SK-N-DZ (cell line): ENCODE measurements at places on chromosomes 12 and 14.

DNA sequence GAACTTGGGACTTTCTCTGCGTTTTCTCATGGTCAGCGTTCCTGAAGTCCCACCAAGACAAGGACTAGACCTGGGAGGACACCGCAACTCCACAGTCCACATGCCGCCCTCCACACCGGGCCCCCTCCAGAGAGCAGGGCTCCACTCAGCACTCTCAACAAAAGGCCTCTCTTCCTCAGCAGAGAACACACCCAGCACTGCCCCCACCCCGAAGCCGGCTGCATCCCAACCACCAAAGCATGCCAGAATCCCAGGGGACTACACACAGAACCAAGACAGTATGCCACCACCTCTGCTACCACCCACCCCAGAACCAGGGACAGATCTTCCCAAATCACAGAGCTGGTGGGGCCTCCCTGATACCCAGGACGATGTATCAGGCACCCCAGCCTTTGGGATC, 88.3 kb downstream of the BCL11B start:
- DNase-seq, result no peak

DNA sequence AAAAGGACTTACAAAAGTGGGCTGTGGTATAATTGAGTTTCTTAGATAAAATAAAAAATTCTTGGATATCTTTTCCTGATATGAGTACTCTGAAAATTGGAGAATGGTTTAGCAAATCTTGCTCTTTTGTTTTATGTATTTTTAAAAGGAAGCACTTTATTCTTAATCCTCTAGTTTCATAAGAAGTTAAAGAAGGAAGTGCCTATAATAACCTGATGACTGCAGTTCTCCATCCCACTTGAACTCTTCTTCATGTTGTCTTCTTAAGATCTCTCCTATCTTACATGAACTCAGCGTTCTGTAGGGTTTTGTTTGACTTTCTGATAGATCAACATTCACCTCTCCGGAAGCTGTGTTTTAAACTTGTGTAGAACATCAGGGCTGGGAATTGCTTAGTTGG, 271.0 kb downstream of the ERC1 start:
- DNase-seq, result no peak

DNA sequence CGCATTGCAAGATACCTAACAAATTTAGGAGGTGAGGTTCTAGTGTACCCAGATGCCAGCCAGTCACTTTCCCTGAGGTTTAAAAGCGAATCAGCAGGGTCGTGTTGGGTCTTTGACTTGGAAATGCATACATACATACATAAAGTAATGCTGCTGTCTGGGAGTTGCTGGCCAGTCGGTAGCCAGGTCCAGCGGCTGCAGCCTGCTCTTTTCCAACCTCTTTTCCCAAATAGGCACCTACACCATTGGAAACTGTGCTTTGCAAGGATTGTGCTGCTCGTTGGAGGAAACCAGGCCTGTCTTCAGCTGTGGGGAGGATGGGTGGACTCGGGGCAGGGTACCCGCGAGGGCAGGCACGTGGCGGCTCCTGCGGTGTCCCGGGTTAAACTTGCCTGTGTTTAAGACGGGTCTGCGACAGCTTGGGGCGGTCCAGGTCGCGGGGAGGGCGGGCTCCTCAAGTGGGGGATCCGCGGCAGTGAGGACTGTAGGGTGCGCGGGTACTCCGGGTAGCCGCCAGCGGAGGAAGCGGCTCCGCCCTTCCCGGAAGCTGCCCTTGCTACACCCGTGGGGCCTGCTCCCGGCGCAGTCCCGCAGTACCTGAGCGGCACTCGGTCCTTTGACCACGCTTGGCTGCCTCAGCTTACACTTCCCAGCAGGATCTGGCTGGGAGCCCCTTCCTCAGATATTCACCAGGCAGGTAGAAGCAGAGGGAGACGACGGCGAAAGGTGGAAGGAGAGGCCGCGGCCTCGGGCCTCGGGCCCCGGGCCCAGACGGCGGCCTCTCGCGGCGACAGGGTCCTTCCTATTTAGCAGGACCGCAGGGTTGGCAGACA, 2.7 kb downstream of the TTC6 start:
- DNase-seq, result no peak

DNA sequence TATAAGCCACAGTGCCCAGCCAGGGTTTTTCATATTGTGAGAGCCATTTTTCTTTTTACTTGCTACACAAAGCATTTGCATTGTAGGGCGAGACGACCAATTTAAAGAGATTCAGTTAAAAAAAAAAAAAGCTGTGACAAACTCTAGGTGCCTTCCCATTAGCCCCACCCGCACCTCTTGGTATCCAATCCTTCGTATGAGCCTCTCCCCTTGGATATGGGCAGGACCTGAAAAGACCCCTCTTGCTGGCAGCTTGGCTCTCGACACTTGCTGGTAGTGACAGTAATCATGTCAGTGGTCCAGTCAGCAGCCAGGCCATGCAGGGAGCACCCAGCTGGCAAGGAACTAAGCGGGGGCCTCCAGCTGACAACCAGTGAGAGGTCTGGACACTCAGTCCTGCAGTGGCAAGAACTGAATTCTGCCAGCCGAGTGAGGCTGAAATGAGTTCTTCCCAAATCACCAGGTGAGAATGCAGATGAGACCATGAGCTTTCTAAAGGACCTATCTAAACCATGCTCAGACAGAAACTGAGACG, 46.5 kb downstream of the SINHCAF start:
- DNase-seq, result no peak

- no peak for DNase-seq
Observed at GRCh38 chr14:35971965-35972630, 146.0 kb downstream of the BRMS1L start.

DNA sequence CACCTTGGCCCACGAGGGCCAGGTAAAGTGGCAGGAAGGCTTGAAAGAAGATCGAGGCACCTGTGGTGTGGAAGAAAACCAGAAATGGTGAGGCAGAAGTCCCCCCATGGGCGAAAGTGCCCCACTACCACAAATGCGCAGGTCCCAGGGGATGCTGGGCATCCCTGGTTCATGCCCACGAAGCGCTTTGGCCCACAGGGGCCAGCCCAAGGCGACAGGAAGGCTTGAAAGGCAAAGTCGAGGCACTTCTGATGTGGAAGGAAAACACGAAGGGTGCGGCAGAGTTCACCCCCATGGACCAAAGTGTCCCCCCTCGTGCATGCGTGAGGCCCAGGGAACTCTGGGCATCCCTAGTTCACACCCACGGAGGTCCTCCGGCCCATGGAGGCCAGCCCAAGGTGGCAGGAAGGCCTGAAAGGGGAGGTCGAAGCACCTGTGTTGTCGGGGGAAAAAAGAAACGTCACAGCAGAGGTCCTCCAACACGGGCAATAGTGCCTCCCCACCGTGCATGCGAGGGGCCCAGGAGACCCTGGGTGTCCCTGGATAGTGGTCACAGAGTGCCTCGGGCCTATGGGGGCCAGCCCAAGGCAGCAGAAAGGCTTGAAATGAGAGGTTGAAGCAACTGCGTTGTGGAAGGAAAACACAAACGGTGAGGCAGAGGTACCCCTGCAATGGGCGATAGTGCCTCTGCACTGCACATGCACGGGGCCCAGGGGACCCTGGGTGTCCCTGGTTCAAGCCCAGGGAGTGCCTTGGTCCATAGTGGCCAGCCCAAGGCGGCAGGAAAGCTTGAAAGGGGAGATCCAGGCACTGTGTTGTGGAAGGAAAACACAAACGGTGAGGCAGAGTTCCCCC, 373.9 kb downstream of the ALG10 start:
- DNase-seq, result no peak

GRCh38 chr14:54050759-54051158, 94.1 kb upstream of the BMP4 start:
- DNase-seq, result no peak

DNA sequence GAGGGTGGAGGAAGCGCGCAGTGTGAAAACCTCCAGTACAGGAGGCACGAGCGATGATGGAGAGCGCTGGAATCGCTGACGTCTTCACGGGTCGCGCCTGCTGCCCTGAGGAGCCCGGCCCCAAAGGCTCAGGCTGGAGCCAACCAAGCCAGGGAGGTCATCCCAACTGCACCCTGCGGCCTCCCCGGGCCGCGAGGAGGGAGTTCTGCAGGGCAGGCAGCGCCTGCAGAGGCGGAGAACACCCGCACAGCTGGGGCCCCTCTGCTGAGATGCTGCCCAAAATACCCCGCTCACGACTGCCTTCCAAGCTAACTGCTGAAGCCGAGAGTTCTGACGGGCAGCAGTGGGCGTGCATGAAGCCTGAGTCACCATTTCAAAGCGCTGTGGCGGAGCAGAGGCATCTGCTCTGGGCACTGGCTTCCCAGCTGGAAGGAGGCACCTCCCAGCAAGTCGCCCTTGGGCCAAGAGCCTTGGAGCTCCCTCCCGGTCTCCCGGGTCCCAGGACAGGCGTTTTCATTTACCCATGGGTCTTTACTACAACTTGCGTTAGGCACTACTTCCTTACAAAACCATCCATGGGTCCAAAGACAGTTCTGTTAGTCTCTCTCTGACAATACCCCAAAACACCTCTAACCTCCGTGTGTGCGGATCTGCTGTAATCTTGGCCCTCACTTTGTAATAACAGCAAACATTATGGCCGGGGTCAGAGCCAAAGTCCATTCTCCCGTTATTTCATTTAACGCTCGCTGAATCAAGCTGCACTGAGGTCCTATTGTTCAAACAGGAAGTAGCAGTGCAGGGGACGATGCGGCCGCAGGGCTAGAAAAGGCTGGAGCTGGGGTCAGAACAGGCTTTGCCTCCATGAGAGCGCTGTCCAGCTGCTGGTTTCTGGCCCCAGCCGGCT, 60.1 kb upstream of the RIMBP2 start:
- peak; percentile 59 for DNase-seq

GRCh38 chr14:85530626-85531025, 682 bp downstream of the FLRT2 start:
- peak; percentile 10 for DNase-seq

GRCh38 chr12:40735551-40736230, 43.5 kb downstream of the CNTN1 start:
- DNase-seq, result peak; percentile 97

DNA sequence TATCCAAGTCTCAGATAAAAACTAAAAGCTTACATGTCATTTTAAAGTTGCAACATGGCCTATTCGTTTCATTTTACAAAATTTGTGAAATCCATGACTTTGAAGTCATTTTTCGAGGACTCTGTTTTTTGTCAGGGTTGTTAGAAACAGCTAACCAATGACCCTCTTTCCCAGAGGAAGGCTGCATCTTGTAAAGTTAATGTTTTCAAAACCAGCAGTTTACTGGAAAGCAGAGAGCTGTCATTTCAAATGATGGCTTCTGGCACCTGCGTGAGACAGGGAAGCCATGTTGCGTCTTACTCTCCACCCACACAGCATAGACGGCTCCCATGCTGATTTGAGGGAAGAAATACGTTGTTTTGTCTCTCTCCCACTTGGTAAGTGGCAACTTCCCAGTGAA, 50.1 kb upstream of the RTRAF start:
- DNase-seq, result no peak

GRCh38 chr14:36430662-36431084, 89.4 kb downstream of the NKX2-1 start:
- no peak for DNase-seq

- DNase-seq, result no peak
Observed at GRCh38 chr12:111846016-111846415, 4.0 kb downstream of the MAPKAPK5 start.

DNA sequence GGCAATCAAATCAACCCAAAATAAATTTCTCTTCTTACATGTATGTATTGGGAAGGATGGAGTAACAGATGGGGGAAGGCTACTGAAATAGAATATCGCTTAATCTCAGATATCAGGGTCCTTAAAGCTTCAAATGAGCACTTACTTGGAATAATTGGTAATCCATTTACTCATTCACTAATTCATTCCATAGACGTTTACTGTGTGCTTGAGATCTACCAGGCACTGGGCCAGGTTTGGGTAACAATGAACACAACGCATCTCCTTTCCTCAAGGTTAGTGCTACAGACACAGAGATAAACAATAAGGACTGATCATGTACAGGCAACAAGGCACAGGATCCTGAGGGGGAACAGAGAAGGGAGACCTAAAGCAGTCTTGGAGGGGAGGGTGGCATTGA, 54.4 kb upstream of the KRR1 start:
- no peak for DNase-seq

DNA sequence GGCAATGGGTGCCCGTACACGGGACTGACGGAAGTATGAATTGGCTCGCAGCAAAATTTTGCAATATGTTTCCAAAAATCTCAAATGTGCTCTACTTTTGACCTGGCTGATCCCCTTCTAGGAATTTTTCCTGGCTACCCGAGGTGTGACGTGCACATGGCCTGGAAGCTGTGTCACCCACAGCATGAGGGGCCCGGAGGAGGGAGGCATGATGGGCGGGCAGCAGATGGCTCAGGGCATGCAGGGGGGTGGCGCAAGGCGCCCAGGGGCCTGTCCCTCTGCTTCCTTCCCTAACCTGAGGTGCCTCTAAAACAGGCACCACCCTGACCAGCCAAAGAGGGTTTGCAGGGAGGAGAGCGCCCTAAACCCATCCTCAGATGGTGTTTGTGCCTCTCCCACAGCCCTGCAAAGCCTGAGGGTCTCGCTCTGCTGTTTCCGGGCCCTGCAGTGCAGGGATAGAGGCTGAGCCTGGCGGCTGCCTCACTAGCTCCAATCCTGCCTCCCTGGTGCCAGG, 6.7 kb downstream of the GPR132 start:
- no peak for DNase-seq

- no peak for DNase-seq
Observed at GRCh38 chr12:47755655-47756562, 2.8 kb downstream of the RAPGEF3 start.

DNA sequence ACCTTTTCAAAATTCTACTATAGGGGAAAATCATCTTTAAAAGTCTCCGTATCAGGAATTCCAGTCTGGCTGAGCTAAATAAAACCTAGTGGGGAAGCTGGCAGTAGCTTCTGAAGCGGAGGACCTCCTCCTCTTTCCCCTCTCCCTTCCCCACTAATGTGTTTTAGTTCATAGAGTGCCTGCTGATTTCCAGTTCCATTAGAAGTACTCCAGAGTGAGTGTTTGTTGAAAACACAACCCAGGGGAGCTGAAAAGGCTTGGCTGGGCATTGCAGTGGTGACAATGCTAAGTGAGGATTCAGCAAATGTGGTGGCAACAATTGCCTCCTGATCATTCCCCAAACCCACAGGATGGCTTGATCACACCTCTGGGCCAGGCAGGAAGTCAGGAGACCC, 144.2 kb upstream of the FRMD6 start:
- peak; percentile 16 for DNase-seq

DNA sequence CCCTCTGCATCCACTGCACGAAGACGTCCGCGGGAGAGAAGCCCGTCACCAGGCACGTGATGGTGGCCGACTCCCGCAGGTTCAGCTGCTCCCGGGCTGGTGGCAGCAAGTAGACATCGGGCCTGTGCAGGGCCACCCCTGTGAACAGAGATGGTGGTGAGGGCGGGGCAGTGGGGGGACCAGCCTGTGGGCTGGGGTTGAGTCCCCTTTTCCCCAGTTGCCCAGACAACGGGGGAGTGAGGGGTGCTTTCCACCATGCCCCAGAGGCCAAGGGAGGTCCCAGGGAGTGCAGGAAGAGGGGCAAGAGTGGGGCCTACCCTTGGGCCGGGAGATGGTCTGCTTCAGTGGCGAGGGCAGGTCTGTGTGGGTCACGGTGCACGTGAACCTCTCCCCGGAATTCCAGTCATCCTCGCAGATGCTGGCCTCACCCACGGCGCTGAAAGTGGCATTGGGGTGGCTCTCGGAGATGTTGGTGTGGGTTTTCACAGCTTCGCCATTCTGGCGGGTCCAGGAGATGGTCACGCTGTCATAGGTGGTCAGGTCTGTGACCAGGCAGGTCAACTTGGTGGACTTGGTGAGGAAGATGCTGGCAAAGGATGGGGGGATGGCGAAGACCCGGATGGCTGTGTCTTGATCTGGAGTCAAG, 328.3 kb downstream of the TMEM121 start:
- no peak for DNase-seq

- DNase-seq, result no peak
Observed at GRCh38 chr12:94793191-94793595, 142.8 kb upstream of the TMCC3 start.
